ENCODE measurements at places on chromosomes 7 and 10.
A peak's percentile ranks its signal among the peaks of the same experiment; 100 is the strongest.

- no peak for DNase-seq
Observed at GRCh38 chr7:111560773-111561653, 1.3 kb downstream of the IMMP2L start.

- DNase-seq, result no peak
Observed at GRCh38 chr10:6498771-6499170, 81.3 kb downstream of the PRKCQ start.

- DNase-seq, result no peak
Observed at GRCh38 chr10:78923647-78924318, 145.0 kb upstream of the ZMIZ1 start.

GRCh38 chr10:31730776-31731175 lies 197.9 kb downstream of the ARHGAP12 start:
- DNase-seq, result no peak

DNA sequence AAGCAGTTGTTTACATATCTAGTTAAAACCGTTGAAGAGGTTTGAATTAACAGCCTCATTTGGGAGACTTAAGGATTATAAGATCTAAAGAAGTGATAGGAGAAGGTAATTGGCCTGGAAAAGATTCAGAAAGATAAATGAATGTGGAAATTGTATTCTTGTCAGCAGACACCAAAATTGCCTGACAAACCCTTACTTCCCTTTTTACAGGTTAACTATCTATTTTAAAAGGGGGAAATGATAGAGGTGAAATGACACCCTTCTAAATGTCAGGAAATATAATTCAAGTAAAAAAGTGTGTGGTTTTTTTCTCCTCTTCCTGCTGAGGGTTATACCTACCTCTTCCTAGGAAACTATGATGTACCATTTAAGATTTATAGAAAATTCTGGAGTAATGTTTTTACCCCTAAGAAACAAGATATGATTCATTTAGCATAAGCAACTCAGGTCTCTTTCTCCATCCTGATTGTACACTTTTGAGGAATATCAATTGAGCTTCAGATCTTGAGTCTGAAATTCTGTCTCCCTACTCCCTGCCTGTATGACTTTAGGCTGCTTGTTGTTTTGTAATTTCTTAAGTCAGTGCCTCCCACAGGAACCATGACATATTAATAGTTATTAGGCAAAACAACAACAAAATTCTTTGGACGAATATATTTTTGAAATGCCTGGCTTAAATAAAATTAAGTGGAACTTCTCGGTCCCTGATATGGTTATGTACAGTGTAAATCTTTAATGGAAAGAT lies 250.4 kb downstream of the RNLS start:
- DNase-seq, result no peak

GRCh38 chr10:114577133-114577532 lies 80.9 kb downstream of the ABLIM1 start:
- DNase-seq, result no peak

- no peak for DNase-seq
Observed at GRCh38 chr10:91036807-91037411, 116.0 kb upstream of the ANKRD1 start.

DNA sequence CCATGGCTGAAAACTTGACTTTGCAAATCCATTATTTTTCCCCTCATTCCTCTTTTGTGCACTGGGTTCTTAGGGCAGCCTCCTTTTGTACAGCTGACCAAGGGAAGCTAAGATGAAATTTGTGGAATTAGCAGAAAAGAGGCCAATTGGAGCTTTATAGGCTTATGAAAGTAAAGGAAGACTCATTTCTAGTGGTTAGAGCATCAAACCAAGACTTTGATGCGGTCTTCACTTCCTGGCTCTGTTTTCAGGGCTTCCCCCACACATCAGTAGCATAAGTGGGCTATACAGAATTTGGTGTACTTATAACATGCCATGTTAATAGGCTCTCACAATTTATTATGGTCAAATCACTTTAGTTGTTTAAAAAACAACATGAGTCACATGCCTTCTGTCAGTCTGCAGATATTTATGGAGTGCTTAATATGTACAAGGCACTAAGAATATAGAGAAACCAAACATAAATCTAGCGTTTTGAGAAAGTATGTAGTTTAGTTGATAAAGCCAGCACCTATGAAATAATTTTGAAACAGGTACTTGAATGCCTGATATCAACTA lies 5.7 kb downstream of the AUTS2 start:
- no peak for DNase-seq

DNA sequence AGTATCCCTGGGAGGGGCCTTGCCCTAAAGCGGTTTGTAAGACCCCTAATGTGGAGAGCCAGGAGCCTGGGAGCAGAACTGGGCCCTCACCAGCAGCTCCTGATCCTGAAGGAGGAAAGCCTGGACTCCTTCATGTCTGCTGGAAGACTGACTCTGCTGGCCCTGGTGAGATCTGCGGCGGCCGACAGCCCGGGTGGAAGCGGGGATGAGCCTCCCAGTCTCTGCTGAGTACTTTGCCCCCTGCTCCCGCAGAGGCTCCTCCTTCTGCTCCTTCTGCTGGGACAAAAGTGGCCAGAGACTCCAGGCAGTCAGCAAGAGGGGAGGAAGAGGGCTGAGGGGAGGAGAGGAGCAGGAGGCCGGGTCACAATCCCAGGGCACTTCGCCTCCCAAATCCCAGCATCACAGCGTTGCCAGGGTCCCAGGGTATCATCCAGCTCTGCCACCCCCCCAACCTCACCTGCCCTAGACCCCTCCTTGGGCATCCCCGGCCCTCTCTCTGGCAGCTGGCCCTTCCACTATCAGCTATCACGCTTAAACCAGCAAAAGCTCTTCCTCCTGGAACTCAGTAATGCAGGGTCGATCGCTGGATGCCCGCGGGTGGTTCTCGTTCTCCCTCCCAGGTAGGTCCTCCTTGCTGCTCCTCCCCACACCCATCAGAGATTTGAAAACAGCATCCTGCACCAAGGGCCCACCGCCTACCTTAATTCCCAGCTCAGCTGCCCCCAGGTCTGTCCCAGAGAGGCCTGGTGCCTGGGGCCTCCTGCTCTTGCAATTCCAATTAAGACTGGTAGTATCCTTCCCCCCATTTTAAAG lies 7.9 kb downstream of the TBATA start:
- DNase-seq, result no peak

DNA sequence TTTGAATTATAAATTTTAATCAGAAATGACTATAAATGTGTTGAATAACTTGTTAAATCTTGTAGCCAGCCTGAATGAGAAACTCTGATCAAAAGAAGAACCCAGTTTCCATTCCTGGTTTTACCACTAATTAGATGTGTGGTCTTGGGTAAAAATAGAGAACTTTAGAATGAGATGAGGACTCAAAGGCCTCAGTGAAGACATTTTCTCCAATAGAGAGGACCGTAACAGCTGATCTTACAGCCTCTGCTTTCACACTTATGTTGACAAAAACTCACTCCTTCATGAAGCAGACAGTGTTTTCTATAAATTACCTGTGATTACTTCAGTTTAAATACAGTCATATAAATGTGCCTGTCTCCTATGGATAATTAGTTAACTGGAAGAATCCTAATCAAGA lies 200.1 kb upstream of the MEOX2 start:
- no peak for DNase-seq

- DNase-seq, result no peak
Observed at GRCh38 chr7:120951826-120952225, 1.2 kb downstream of the ING3 start.

DNA sequence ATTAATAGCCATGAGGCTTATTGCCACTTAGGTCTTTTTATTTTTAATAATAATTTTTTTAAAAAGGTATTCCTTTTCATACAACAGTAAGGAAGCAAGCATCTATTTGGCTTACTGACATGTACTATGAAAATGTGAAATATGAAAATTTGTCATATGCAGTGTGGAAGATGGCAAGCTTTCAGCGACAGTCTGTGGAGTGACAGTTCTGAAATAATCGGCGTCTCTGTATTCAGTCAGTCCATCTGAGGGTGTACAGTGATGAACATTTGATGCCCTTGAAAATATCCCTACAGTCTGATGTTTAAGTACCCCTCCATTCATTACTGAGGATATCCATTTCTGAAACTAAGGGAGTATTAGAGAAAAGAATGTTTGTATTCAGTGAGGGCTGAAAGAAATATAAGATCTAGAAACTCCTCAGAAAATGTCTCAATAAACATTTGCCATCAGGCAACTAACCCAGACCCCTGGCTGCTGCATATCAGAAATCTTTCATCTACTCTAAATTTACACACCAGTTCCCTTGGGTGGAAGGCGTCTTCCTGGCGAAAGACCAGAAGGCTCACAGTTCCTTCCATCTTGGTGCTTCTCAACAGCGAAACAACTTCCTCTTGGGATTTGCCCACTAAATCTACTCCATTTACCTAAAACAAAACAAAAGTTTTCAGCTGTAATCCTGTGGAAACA lies 440.6 kb downstream of the PARD3 start:
- DNase-seq, result no peak

DNA sequence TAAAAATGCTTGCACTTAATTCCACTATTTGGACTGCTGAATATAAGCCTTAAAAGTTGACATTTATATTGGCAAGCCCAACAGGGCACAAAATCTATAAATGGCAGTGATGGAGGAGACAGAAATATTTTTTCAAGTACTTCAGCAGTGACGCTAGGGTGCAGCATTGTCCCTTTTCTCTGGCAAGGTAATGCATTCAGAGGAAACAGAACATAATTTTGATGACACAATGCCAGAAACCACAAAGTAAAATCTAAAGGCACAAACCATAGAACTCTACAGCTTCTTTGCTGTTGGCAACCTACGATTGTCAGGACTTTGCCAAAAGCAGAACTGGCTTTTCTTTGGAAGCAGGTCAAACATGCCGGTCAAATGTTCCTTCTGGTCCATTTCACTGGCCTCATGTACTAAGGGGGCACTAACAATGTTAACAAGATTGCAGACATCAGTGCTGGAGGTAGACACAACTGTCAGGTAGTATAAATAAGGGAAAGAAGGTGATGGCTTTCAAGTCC lies 30.9 kb upstream of the FAM133B start:
- peak; percentile 40 for DNase-seq
